IMR-90 (cell line): ENCODE measurements at places on chromosomes 1 and 21.

GRCh38 chr1:51101976-51102375 lies at the start of gene C1orf185:
TSS of gene C1orf185 (plus strand) at chr1:51102228. CDS start at chr1:51102234, 6 bp downstream.
- no peak for DNase-seq

DNA sequence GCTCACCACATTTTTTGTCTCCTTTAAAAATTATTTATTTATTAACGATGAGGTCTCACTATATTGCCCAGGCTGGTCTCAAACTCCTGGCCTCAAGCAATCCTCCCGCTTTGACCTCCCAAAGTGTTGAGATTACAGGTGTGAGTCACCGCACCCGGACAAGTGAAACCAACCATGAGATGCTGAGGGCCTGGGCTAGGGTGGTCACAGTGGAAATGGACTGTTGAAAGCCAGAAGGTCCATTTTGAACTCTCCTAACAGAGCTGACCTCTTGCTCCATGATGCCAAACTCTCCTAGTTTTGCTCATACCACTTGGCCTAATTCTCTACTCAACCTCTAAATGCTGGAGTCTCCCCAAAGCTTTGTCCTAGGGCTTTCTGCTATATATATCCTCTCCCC lies 109.1 kb downstream of the SLC45A1 start:
- DNase-seq, result no peak

DNA sequence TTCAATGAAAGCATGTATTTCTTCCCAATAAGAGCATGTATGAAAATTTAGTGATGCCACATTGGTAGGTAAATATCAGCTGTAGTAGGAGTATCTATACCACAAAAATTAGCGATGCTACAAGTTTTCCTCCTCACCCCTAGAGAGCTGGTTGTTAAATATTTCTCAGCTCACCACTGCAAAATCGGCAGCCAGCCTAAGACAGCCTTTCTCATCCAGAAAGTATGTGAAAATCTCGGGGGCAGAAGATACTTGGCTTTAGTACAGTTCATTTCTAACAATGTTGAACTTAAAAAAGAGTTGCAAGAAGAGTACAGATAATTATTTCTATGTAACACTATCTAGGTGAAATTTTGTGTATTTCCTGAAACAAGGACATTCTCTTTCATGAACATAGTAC lies 235.4 kb downstream of the TPR start:
- peak; percentile 57 for DNase-seq

GRCh38 chr1:2045468-2046173 lies 4.6 kb upstream of the PRKCZ start:
- DNase-seq, result peak; percentile 10

DNA sequence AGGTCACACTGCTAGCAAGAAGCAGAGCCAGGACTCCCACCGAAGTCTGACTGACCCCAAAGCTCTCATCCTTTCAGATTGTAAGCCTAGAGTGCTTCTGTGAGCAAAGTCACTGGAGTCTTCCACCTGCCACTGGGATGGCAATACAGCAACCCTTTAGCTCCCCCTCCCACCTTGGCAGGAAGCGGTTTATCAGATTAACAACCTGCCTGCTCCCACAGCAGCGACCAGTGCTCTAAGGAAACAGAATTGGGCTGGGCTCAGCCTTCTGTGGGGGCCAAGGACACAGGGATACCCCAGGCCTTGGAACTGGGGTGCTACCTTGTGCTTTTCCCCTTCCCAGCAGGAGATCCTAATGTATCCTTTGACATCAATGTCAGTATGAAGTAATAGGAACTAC lies 76.0 kb downstream of the GFI1 start:
- no peak for DNase-seq

DNA sequence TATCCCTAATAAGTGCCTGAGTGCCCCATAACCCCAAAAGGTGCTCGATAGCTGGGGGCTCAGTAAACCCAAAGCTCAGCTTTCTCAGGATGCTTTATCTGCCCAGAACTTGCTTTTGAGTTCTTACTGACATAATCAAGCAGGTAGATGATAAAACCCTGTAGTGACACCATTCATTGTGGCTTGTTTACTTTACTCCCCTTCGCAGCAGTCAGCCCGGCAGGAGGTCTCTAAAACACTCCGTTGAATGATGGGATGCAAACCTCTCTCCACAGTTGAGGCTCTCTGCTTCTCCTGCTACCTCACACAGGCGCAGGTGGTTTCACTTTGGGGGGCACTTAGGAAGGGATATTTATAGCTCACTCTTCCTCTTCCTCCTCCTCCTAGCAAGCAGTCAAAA lies 349.4 kb downstream of the HLX start:
- no peak for DNase-seq

DNA sequence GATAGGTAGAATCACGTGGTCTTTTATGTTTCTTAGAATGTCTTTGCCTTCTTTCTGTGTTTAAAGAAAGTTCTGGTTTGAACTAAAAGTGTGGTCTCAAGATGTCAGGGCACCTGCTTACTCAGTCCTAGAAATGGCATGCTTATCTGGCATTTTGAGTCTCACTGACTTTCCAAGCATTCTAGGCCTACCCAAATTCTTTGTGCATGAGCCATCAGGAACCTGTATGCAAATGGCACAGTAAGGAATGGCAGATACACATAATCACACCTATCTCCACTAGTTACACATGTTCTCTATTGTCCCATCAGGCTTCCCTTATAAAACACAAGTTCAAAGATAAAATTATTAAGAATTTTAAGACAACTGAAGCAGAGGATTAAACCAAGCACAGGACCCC lies 29.5 kb upstream of the CLCA4 start:
- no peak for DNase-seq

DNA sequence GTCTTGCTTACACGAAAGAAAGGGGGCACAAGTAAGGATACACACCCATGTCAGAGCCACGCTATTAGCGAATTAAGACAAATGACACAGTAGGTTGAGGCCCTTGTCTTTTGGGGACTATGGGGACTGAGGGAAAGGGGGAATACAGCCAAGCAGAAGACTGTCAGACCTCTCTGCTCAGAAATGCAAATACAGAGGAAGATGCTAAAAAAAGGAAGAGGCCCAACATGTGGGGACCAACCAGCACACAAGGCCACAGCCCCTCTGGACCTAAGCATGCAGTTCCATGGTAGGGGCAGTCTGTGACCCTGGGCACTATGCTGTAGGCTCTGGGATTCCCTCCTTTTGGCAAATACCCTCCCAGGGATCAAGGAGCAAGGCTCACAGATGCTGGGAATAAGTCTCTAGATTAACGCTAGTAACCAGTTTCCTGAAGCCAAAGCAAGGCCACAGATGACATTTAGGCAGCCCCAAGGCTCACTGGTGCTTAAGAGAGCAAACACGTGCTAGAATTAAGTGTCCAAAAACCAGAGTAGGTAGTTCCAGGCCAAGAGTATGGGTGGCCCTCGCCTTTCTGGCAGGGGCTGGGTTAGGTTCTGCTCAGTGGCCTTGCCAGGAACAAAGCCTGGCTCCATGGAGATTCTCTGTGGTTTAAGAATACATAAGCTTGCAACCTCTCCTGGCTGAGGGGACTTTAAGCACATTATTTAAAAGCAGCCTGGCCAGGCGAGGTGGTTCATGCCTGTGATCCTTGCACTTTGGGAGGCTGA lies 38.2 kb downstream of the RABIF start:
- DNase-seq, result no peak

GRCh38 chr1:150553392-150554085 lies 4.3 kb downstream of the ADAMTSL4 start:
- DNase-seq, result no peak

- peak; percentile 7 for DNase-seq
Measured at GRCh38 chr1:171267391-171267790, 19.1 kb downstream of the FMO1 start.

- DNase-seq, result no peak
Measured at GRCh38 chr1:246709835-246710234, 14.4 kb upstream of the SCCPDH start.

GRCh38 chr21:18023157-18023556 lies 204.0 kb upstream of the C21orf91 start:
- no peak for DNase-seq

DNA sequence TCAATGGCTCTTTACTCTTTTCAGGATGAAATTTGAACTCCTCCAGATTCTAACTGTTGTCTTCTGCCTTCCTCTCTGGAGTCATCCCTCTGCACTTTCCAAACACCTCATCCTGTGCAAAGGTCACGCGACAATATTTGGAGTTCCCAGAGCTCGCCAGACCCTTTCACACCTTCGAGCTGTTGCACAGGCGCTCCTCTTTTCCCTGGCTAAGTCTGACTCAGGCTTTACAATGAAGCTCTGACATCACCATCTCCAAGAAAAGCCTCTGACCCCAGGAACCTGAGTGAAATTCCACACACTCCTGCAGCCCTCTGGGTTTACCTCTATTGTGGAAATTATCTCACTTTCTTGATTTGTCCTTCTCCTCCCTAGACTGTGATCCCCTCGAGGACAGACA lies 270.3 kb downstream of the RGS7 start:
- no peak for DNase-seq
